Umbilical cord (tissue), 2 donors: ENCODE measurements at places on chromosomes 7 and 10. TPM values are rescaled to one million over a fixed set of nuclear protein-coding genes. Genes with fewer than 3 reads are reported as not detected.
A peak's percentile ranks its signal among the peaks of the same experiment; 100 is the strongest.

The FOXI2 gene
- not detected for total RNA-seq

The SH2B2 gene
- total RNA-seq = 0.96 TPM

The MYL10 gene
- total RNA-seq = not detected

DNA sequence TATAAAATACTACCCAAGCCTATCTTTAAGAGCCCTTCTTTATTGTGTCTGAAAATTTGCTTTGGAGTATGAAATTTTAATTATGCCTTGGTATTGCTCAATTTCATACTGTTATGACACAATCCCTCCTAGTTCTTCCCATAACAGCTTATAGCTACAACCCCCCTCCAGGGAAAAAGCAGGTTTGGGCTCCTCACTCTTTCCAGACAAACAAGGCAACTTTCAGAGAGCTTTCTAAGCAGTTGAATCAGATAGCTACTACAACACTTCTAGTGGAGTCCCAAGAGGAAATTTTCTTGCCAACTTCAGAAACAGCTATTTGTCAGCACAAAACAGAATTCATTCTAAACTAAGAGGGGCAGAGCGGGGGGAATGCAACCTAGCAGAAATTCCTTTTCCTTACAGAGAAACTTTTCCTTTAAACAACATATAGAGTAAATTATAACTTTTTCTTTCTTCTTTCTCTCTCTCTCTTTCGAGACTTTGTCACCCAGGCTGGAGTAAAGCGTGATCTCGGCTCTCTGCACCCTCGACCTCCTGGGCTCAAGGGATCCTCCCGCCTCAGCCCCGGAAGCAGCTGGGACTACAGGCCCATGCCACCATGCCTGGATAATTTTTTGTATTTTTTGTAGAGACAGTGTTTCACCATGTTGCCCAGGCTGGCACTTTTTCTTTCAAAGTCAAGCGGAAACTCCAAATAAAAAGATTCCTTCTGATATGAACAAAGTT lies 26.0 kb upstream of the JMJD1C start:
- peak; percentile 88 for DNase-seq

The ABCC2 gene
- 0.72 TPM for total RNA-seq
